Liver (tissue), 10 donors: ENCODE measurements at places on chromosomes 4 and X. TPM values are rescaled to one million over a fixed set of nuclear protein-coding genes. Genes with fewer than 3 reads are reported as not detected.

Gene RNF212
- 0.38 TPM for polyA plus RNA-seq

Gene FRG1
- 15.5 TPM for polyA plus RNA-seq

GRCh38 chr4:166846939-166847338, 387.4 kb downstream of the SPOCK3 start:
- H3K27ac ChIP-seq, result no peak overlapping the region
- no peak overlapping the region for H3K4me3 ChIP-seq
- no peaks in the 10 kb centered on the region for H3K36me3 ChIP-seq
- no peaks in the 10 kb centered on the region for H3K4me1 ChIP-seq

DNA sequence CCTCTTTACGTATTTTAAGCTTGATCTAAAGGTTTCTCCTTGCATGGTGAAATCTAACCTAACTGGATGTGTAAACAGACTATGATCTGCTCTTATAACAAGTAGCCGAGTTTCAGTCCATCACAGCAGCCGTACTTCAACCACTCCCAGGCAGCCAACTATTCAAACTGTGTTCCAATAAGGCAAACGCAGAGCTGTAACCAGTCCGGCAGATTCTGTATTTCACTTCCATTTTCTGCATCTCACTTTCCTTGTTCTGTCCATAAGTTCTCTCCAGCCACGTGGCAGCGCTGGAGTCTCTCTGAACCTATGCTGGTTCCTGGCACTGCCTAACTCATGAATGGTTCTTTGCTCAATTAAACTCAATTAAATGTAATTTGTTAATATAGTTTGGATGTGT, 132.6 kb downstream of the FHDC1 start:
- no peaks in the 10 kb centered on the region for H3K36me3 ChIP-seq
- no peak overlapping the region for H3K4me3 ChIP-seq
- no peak for DNase-seq
- H3K27me3 ChIP-seq, result peaks cover 2% of the 10 kb centered on the region
- H3K27ac ChIP-seq, result no peak overlapping the region

GRCh38 chr4:101199507-101200285, 147.6 kb downstream of the PPP3CA start:
- peak overlapping the region; percentile 49 for H3K27ac ChIP-seq
- no peaks in the 10 kb centered on the region for H3K27me3 ChIP-seq
- H3K36me3 ChIP-seq, result no peaks in the 10 kb centered on the region
- peaks cover 35% of the 10 kb centered on the region for H3K4me1 ChIP-seq
- no peak for DNase-seq

DNA sequence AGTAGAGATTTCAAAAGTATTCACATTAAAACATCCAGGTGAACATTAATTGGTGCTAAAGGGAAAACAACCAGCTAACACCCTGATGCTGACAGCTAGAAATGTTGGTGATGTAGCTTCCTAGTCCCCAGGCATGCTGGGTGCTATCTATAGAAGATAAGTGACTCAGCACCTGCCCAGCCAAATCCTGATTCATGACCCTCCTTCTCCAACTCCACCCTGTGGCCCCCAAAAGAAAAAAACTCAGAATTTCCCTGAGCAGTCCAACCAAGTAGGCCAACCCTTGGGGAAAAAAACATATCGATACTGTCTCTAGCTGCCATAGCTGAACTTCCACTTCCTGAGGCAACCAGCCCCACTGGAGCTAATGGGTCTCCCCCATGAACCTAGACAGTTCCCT, 197.6 kb upstream of the KLF3 start:
- no peaks in the 10 kb centered on the region for H3K4me1 ChIP-seq
- H3K4me3 ChIP-seq, result no peak overlapping the region
- no peaks in the 10 kb centered on the region for H3K36me3 ChIP-seq
- H3K27me3 ChIP-seq, result no peaks in the 10 kb centered on the region
- no peak for DNase-seq

DNA sequence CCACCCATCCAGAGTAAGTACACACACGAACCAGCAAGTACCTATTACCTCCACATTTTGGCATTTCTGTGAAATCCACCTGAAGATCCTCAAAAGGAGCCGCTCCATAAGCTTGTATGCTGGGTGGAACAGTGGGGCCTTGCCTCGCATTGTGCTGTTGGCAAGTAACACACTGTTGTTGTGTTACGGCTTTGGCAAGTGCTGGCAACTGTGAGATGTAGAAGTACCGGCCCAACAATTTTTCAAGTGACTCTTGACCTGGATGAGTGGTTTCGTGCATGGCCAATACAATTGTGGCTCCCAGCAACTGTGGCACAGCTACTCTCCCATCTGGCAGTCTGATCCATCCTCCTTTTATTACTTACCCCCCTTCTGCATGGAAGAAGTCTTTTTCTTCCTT, 128.7 kb downstream of the CCNB3 start:
- H3K4me3 ChIP-seq, result no peak overlapping the region
- no peak overlapping the region for H3K27ac ChIP-seq
- H3K27me3 ChIP-seq, result no peaks in the 10 kb centered on the region
- H3K4me1 ChIP-seq, result no peaks in the 10 kb centered on the region
- no peak for DNase-seq

GRCh38 chr4:41620594-41621256, 82.8 kb downstream of the LIMCH1 start:
- peaks cover 10% of the 10 kb centered on the region for H3K36me3 ChIP-seq
- no peak for DNase-seq
- no peaks in the 10 kb centered on the region for H3K4me1 ChIP-seq
- H3K27ac ChIP-seq, result no peak overlapping the region
- H3K27me3 ChIP-seq, result no peaks in the 10 kb centered on the region
- H3K4me3 ChIP-seq, result no peak overlapping the region

- H3K36me3 ChIP-seq, result no peaks in the 10 kb centered on the region
- no peak overlapping the region for H3K4me3 ChIP-seq
- no peaks in the 10 kb centered on the region for H3K27me3 ChIP-seq
- H3K4me1 ChIP-seq, result peaks cover 2% of the 10 kb centered on the region
Observed at GRCh38 chrX:153821066-153821465, 9.3 kb downstream of the PDZD4 start.

- H3K36me3 ChIP-seq, result no peaks in the 10 kb centered on the region
- H3K4me1 ChIP-seq, result no peaks in the 10 kb centered on the region
- no peak overlapping the region for H3K27ac ChIP-seq
Observed at GRCh38 chrX:46978341-46979291, 66.4 kb downstream of the JADE3 start.

GRCh38 chr4:142598132-142598531, 248.0 kb downstream of the INPP4B start:
- DNase-seq, result no peak
- peaks cover 9% of the 10 kb centered on the region for H3K4me1 ChIP-seq
- no peaks in the 10 kb centered on the region for H3K27me3 ChIP-seq
- no peak overlapping the region for H3K4me3 ChIP-seq
- H3K36me3 ChIP-seq, result no peaks in the 10 kb centered on the region

- no peak overlapping the region for H3K27ac ChIP-seq
- no peak for DNase-seq
- H3K27me3 ChIP-seq, result no peaks in the 10 kb centered on the region
Observed at GRCh38 chr4:109207061-109207460, 95.4 kb downstream of the COL25A1 start.

DNA sequence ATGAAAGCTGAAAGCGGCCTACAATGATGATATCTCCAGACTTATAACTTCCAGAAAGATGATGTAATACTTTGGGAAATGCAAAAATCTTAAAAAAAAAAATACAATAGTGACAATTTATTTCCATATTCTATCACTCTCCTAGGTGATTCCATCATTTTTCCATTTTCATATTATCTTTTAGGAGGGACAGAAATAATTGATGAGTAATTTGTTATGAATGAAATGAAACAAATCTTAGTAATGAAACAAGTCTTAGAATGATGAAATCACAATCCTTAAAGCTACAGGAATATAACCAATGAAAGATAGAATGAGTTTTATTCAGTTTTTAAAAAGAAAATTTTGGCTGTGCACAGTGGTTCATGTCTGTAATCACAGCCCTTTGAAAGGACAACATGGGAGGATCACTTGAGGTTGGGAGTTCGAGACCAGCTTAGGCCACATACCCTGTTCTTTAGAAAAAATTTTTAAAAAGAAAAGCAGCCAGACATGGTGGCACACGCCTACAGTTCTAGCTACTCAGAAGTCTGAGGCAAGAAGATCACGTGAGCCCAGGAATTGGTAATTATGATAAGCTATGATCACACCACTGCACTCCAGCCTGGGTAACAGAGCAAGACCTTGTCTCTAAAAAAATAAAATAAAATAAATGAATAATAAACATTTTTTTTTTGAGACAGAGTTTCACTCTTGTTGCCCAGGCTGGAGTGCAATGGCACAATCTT, 21.7 kb downstream of the CLOCK start:
- no peak overlapping the region for H3K4me3 ChIP-seq
- H3K4me1 ChIP-seq, result no peaks in the 10 kb centered on the region
- no peaks in the 10 kb centered on the region for H3K27me3 ChIP-seq
- peaks cover 1% of the 10 kb centered on the region for H3K36me3 ChIP-seq

DNA sequence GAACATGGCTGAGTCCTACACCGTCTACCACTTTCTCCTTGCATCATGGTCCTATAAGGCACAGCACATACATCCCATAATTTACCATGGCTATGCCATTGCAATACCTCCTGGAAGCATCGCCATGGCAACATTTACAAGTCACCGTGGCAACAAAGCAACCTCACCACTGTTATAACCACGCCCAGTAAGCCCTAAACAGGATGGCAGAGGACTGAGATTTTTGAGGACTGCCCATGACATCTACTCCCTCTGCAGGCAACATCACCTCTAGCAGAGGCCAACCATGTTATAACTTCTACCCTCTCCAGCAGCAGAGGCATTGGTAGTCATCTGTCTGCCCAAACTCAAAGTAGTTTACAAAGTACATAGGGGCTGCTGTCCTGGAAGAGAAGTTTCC, 29.7 kb downstream of the BCOR start:
- peaks cover 12% of the 10 kb centered on the region for H3K36me3 ChIP-seq
- no peaks in the 10 kb centered on the region for H3K4me1 ChIP-seq
- no peak overlapping the region for H3K4me3 ChIP-seq

DNA sequence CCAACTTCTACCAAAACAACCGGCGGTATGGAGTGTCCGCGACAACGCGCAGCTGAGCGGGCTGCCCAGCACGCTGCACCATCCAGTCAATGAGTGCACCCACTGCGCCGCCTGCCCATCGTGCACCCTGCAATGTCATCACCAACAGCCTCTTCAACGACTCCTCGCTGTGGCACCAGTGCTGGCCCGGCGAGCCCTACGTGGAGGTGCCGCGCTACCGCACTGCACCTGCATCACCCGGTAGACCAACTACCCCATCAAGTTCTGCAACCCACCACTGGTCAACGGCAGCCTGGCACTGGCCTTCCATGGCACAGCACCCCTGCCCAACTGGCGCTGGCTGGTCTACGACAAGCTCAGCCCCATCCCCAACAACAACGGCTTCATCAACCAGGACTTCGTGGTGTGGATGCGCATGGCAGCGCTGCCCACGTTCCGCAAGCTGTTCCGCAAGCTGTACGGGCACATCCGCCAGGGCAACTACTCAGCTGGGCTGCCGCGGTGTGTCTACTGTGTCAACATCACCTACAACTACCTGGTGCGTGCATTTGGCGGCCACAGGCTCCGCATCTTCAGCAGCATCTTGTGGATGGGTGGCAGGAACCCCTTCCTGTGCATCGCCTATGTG, 42.8 kb downstream of the IL13RA1 start:
- no peak overlapping the region for H3K4me3 ChIP-seq
- DNase-seq, result no peak
- H3K4me1 ChIP-seq, result peaks cover 3% of the 10 kb centered on the region
- no peaks in the 10 kb centered on the region for H3K27me3 ChIP-seq
- H3K36me3 ChIP-seq, result peaks cover 11% of the 10 kb centered on the region

DNA sequence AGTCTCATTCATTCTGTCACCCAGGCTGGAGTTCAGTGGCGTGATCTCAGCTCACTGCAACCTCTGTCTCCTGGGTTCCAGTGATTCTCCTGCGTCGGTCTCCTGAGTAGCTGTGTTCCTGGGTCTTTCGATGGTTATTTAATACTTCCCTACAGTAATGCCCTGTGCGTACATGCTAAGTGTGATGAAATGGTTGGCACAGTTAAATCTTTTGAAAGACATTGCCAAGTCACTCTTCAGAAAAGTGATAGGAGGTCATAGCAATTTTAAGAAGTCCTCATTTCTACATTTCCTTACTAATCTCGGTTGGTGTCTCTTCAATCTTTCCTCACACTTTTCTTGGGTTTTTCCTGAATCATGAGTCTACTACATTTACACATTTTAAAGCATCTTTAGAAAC, 14.4 kb downstream of the HTT-AS start:
- no peak overlapping the region for H3K4me3 ChIP-seq
- no peak for DNase-seq
- H3K36me3 ChIP-seq, result no peaks in the 10 kb centered on the region
